HTR-8/SVneo (cell line): ENCODE measurements at places on chromosomes 7 and 10.

GRCh38 chr10:62243647-62243997 lies 25.0 kb downstream of the RTKN2 start:
- no peak for DNase-seq

GRCh38 chr10:79431428-79431827 lies 14.0 kb downstream of the ZCCHC24 start:
- DNase-seq = no peak

- DNase-seq = no peak
These were observed 81.6 kb downstream of the NPY start for GRCh38 chr7:24365606-24366005.

DNA sequence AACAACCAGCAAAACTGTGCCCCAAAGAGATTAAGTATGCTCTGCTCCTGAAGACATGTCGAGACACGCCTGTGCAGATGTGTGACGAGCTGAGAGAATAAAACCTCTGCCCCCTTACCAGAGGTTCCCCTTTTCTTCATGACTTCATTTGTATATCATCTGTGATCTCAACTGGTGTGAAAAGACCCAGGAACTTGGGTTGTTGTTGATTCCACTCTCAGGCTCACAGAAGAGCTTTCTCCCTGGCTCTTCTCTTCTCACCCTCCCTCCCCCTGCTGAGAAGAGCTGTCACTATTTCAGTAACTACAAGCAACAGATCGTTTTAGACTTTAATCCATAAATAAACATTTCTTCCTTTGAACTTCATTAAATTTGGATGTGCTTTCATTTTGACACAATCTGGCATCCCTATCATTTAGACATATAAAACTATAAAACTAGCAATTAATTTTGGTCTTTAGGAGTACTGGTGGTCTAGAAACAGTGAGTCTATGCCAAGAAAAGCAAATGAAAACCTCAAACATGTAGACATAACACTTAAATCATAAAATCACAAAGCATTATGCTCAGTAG lies 179.3 kb upstream of the FZD8 start:
- no peak for DNase-seq

- DNase-seq = no peak
These were observed 3.2 kb downstream of the PLPP4 start for GRCh38 chr10:120460186-120460585.

DNA sequence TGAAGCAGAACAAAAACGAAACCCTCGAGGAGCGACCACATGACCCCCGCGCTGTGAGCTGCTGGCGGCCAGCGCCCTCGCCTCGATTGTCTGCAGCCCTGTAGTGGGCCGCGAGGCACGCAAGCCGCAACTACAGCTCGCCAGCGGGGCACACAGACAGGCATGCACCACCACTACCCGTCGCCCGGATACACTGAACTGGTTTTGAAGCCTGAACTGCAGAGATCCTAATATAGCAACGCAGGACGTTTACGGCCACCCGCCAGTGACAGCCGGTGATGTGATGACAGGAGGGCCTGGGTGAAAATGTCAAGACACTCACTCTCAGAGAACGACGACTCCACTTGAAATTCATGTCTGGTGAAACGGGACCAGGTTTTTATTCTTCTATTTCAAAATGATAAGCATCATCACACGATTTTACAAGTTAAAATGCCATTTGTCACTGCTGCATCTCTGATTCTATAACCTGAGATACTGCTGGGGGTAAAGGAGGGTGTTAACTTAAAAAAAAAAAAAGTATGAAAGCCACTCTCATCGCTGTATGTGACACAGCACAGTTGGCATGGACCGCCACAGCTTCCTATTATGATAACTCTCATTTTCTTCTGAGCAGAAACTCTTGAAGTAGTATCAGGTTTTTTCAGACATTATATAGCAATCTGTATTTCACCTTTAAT lies 120.3 kb upstream of the DIP2C start:
- no peak for DNase-seq

GRCh38 chr7:86978808-86979506 lies 80.5 kb downstream of the ELAPOR2 start:
- DNase-seq = no peak

DNA sequence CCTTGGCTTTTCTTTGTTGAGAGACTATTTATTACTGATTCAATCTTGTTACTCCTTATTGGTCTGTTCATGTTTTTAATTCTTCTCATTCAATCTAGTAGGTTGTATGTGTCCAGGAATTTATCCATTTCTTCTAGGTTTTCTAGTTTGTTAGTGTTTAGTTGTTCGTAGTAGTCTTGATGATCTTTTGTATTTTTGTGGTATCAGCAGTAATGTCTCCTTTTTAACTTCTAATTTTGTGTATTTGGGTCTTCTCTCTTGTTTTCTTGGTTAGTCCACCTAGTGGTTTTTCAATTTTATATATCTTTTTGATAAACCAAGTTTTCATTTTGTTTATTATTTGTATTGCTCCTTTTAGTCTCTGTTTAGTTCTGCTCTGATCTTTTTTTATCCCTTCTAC lies 546.9 kb upstream of the TPK1 start:
- DNase-seq = no peak

- no peak for DNase-seq
These were observed 31.6 kb upstream of the ZNF488 start for GRCh38 chr10:47415520-47416304.

DNA sequence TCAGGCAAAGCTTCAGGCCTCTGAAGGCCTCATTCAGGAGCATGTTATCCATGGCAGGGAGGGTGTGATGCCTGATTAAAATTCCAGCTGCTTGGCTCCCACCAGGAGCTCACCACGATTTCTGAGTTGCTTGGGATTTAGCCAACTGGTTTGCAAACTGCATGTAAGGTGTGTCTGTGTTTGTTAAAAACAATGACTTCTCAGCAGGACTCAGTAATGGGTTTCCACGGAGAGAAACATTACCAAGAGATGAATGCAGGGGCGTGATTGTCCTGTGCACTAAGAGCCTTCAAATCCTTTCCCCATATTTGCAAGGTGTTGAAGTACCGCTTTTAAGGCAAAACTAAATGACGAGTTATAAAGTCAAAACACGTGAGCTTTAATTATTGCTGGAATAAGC lies 88.8 kb upstream of the BTBD16 start:
- no peak for DNase-seq

GRCh38 chr7:100105534-100105933 lies 4.1 kb downstream of the AP4M1 start:
- no peak for DNase-seq

DNA sequence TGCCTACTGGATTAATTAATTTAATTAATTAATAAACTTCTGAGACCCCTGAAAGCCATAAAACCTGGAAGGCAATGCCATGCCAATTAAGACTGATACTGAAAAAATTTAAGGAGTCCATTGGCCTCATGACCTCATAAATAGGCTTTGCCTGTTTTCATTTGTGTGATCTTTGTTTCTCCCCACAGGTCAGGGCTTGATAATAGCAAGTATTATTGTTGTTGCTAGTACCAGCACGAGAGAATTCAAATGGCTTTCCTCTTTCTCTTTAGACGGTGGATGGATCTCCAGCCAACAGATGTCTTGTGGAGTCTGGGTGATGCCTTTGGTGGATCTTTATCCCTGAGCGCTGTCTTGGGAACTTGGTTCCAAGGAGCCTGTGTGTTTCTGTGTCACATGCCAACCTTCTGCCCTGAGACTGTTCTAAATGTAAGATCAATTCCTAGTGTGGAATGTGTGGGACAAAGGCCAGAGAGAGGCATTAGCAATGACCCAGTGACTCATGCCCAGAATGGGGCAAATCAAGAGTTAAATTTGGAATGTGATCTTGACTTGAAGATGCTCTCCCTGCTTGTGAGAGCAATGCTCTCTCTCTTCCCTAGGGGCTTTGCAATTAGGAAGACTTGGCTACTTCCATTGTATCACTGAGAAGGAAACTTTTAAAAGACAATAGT lies 17.7 kb downstream of the ACSM6 start:
- no peak for DNase-seq

DNA sequence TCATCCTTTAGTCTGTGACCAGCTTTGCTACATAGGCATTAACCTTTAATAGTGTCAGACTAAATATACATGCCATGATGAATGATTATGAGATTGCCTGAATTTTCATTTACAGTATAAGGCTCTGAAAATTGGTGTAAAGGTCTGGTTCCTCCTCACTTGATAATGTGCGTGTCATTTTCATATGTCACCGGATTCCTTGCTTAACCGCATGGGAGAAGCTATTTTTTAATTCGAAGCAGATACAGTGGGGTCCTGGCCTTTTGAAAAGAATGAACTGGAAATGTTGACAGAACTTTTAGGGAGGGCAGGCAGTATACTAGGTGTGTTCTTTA lies 192.4 kb upstream of the SH2B2 start:
- no peak for DNase-seq

DNA sequence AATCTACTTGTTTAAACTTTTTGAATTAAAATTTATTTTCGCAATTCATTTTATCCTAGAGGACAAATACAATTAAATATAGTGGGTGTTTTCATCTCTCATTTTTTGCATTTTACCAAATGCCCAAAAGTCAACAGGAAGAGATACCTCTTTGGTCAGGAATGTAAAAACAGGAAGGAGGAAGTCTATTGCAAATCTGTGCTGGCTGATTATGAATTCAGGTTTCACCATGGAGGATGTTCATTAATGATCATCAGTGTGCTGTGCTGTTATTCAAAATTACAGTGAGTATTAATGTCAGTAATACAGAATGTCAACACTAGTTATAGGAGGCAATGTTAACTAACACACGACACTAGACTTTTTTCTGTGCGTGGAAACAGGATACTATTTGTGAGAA lies 24.7 kb downstream of the EXOC6 start:
- DNase-seq = no peak

DNA sequence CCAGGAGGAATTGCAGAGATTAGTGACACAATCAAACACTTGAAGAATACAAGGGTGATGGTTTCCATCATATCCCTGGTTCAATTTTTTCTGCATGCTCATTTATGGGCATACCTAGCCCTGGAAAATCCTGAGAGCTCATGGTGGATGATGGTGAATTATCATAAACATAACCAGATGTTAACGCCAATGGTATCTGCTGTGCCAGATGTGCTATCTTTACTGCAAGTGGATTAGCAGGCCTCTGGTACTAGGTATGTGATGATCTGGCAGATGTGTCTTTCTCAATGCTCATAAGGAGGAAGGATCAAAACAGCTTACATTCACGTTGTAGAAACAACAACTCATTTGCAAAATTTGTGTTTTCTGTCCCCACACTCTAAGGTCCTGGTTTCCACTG lies 150.5 kb downstream of the FZD1 start:
- no peak for DNase-seq

- no peak for DNase-seq
These were observed 86.6 kb upstream of the PCBD1 start for GRCh38 chr10:70974920-70975319.

- DNase-seq = no peak
These were observed 9.6 kb upstream of the SRI start for GRCh38 chr7:88229302-88229995.

DNA sequence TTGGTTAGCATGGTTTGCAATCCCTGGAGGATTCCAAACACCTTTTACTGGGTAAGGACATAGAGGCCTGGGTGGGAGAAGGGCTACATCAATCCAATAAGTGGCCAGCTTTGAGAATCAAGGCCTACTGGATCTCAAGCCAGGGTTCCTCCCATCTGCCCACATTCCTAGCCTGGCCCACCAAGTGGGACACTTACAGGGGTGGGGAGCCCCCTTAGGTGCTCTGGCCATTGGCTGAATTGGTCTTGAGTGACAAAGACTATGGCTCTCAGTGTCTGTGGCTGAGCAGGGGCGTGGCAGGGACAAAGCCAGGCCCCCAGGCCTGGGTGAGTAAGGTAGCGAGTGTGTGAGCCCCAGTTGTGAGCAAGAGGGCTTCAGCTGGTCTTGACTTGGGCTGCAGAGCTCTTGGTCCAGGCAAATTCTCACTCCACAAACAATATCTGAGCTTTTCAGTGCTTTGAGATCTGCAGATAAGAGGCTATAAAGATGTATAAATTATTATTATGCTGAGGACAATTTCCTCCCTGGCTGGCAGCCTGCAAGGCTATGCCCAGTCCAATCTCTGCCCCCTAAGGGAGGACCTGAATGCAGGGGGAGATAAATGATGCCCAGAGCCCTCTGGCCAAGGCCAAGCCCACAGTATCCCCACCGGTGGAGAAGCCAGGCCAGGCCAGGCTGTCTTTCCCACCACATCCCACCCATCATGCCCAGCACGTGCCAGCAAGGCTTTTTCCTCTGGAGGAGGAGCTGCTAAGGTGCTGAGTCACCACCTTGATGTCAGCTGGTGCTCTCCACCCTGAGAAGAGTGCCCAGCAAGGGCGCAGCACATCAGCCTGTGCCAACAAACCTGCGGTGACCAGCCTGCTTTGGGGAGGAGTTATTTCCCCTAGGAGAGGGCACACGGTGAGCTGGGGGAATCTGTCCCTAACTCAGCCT lies 80.7 kb upstream of the DUSP5 start:
- DNase-seq = no peak

GRCh38 chr7:123242467-123243092 lies 42.8 kb upstream of the SLC13A1 start:
- no peak for DNase-seq

DNA sequence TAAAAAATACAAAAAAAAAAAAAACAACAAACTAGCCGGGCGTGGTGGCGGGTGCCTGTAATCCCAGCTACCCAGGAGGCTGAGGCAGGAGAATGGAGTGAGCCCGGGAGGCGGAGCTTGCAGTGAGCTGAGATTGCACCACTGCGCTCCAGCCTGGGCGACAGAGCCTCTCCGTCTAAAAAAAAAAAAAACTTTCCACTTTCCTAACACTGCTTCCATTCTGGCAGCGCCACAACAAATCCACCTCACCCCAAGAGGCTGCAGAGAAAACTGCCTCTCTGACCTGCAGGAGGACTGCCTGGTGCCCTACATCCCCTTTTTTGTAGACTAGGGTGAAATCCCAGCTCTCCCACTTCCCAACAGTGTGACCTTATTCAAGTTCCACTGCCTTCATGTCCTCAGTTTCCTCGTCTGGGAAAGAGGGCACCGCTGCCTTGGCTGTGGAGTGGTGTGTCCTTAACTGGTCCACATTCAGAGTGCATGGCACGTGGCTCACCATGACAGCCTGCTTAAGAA lies 2.6 kb upstream of the MBL2 start:
- no peak for DNase-seq

GRCh38 chr10:17510242-17510908 lies 56.0 kb upstream of the ST8SIA6 start:
- no peak for DNase-seq

DNA sequence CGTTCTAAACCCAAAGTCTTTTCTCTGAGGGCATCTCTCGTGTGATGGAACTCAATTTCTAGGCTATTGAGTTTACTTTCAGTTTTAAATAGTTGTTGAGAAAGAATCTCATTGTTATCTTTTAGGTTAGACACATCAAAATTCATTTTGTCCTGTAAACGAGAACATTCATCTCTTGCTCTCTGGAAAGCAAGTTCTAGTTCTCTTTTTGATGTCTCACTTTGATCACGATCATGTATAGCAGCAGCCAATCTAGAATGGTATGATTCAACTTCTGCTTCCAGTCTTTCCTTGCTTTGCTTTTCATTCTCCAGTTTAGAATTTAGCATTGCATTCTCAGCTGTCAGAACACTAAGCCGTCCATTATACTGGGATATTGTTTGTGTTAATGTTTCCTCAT lies 65.1 kb downstream of the ANKRD26 start:
- no peak for DNase-seq

- DNase-seq = no peak
These were observed 408.7 kb upstream of the ADARB2 start for GRCh38 chr10:2145926-2146478.
